H9 (cell line): ENCODE measurements at places on chromosomes 1 and 21. TPM values are rescaled to one million over a fixed set of nuclear protein-coding genes. Genes with fewer than 3 reads are reported as not detected.

F5 gene
- 0.04 TPM in 2 replicates for total RNA-seq

ACKR1 gene
- 0.26 and 0.39 TPM in 2 replicates for total RNA-seq

HAX1 gene
- total RNA-seq, result 79.8 and 80.4 TPM in 2 replicates

SHISA4 gene
- 6.3 and 8.1 TPM in 2 replicates for total RNA-seq

CNR2 gene
- not detected in 2 replicates for total RNA-seq

FAM229A gene
- total RNA-seq, result 5.6 and 8.3 TPM in 2 replicates

LRRC38 gene
- 0.72 and 0.86 TPM in 2 replicates for total RNA-seq

ELF3 gene
- total RNA-seq, result 9.1 and 10.4 TPM in 2 replicates

EPHA2 gene
- total RNA-seq, result 32.8 and 33.1 TPM in 2 replicates

COL8A2 gene
- 1.5 TPM in 2 replicates for total RNA-seq

TNFRSF14 gene
- total RNA-seq, result 0.29 and 0.57 TPM in 2 replicates

FCGR2B gene
- not detected in 2 replicates for total RNA-seq

TMEM82 gene
- total RNA-seq, result 1.0 and 1.4 TPM in 2 replicates

CR1L gene
- total RNA-seq, result 0.37 TPM in 1 of 2 replicates, not detected in the other

MAEL gene
- not detected in 2 replicates for total RNA-seq

DCST1 gene
- not detected in 2 replicates for total RNA-seq

KRTAP8-1 gene
- total RNA-seq, result not detected in 2 replicates

ACTL8 gene
- total RNA-seq, result 0.26 TPM in 1 of 2 replicates, not detected in the other

LEMD1 gene
- total RNA-seq, result 11.8 and 11.9 TPM in 2 replicates

KCNN3 gene
- total RNA-seq, result 0.83 TPM in 2 replicates

NKAIN1 gene
- total RNA-seq, result 24.0 and 25.6 TPM in 2 replicates

GCSAML gene
- not detected in 2 replicates for total RNA-seq

RPS8 gene
- 2,591 and 2,595 TPM in 2 replicates for total RNA-seq

TTC22 gene
- 0.55 and 0.59 TPM in 2 replicates for total RNA-seq

CRYAA gene
- total RNA-seq, result not detected in 2 replicates

LPAR3 gene
- 2.5 and 3.0 TPM in 2 replicates for total RNA-seq

SPATA21 gene
- 0.07 TPM in 1 of 2 replicates, not detected in the other for total RNA-seq

LMX1A gene
- total RNA-seq, result not detected in 2 replicates

ZNF683 gene
- not detected in 2 replicates for total RNA-seq

RAB29 gene
- total RNA-seq, result 4.2 and 4.4 TPM in 2 replicates

IGSF3 gene
- total RNA-seq, result 18.6 and 19.1 TPM in 2 replicates

SHISAL2A gene
- 0.44 and 0.90 TPM in 2 replicates for total RNA-seq
